ENCODE measurements at places on chromosomes 1 and 21.

GRCh38 chr1:162168261-162168660 lies 98.8 kb downstream of the NOS1AP start:
- DNase-seq: no peak

DNA sequence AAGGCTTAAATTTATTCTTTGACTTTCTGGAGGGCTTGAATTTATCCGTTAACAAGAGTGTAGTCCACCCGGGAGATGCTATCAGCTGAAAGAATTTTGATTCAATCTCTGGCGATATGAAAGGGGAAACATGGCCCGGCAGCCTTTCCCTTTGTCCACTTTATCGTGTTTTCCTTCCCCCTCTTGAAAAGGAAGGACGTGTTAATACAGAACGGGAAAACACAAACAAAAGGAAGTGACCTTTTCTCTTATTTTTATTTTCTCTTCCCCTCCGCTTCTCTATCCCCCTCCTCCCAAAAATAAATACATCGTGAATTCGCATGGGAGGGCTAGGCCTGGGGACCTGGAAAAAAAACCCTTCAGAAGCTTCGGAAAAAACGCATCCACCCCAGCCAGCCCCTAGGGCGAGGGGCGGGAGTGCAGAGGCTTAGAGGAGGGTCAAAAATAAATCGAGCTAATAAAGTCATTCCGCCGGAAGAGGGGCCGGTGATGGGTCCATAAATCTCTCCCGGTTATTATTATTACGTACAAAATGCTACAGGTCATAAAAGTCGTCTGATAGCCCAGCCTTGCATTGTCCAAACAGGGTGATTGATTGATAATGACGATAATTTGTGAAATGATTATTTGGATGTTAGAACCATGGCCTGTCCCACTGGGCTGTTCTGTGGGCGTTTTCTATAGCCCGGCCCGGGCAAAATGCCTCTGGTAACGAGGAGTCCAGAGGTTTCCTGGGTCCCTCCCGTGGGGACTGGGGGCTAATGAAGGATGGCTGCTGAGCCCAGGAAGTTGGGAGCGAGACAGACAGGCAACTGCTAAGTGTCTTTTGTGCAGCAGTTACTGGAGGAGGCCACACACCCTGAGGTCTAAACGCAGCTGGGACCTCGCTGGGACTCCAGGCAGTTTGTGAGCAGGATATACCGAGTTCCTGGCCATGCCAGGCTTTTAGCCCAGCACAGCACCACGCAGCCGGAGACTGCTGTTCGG lies 179.4 kb downstream of the PRDM16 start:
- DNase-seq: peak; percentile 61

- no peak for DNase-seq
These were observed 491.1 kb downstream of the BRINP3 start for GRCh38 chr1:189986516-189986915.

DNA sequence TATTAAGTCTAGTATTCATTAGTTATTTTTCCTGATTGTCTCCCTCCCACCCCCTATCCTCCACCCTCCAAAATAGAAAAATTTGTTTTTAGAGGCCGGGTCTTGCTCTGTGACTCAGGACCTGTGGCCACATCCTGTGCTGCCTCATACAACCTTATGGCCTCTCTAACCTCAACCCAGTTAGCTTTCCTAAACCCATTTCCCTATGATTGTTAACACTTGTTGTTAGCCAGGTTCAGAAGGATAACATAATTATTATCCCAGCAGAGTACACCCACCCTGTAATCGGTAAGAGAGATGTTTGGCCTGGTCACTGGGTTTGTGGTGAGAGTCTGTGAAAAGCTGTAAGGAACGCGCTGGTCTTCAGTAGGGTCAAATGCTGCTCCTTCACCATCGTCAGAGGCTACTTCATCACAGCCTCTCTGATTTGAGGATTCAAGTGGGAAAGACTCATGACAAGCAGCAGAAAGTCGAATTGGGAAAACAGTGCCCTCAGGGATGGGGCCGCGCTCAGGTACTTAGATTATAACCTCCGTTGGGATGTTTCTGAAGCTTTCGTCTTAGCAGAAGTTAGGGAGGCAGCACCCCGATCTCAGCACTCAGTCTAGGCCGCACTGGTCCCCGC lies 35.9 kb upstream of the HMGN1 start:
- no peak for DNase-seq

GRCh38 chr21:44732263-44732662 lies 20.9 kb upstream of the TSPEAR start:
- DNase-seq: no peak

- DNase-seq: no peak
These were observed 437.0 kb downstream of the LMO4 start for GRCh38 chr1:87765681-87766070.

- no peak for DNase-seq
These were observed 209.8 kb downstream of the TPR start for GRCh38 chr1:186165303-186165702.

DNA sequence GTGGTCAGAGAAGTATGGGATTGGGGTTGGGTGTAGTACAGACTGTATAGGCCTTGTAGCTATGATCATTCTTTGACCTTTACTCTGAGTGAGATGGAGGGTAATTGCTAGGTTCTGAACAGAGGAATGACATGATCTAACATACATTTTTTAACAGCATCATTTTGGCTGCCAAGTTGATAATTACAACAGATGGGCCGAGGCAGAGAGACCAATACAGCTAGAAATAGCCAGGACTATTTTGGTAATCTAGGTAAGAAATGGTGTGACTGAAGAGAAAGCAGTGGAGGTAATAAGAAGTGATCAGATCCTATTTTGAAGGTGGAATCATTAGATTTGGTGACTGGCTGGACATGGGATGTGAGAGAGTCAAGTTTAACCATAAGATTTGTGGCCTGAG lies 43.5 kb downstream of the RPAP2 start:
- no peak for DNase-seq

GRCh38 chr21:43938751-43939442 lies 73.2 kb upstream of the TRAPPC10 start:
- DNase-seq: peak; percentile 81

DNA sequence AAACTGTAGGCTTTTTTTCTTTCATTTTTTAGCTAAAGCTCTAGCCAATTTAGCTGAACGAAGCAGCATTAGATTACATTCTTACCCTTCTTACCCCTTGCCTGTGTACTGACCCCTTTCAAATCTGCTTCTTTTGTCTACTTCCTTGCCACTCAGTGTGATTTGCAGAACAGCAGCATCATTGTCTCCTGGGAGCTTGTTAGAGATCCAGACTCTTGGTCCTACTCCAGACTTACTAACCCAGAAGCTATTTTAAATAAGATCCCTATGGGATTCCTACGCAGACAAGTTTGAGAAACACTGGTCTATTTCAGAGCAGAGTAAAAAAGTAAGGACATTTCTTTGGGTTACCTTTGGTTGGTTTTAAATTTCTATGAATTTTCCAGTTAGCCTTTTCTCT lies 13.8 kb downstream of the LRRC39 start:
- peak; percentile 42 for DNase-seq

GRCh38 chr1:205570796-205571537 lies 60.8 kb downstream of the ELK4 start:
- DNase-seq: no peak

- DNase-seq: no peak
These were observed 17.3 kb upstream of the ADARB1 start for GRCh38 chr21:45056917-45057560.

DNA sequence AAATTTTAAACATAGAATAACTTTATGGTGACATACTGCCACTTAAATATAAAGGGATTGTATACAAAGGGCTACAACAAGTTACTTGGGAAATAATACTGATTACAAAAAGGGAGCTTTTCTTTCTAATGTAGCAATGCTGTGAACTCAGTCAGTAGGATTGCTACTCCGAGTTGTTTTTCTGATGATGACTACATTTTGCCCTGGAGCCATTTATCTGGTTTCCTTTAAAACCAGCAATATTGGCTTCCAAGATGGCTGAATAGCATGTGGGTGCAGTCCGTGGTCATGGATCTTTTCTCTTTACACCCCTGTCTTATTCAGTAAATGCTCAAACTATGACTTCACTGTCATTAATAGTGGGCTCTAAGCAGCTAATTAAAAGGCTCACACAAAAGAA lies 92.6 kb upstream of the NEK7 start:
- no peak for DNase-seq

DNA sequence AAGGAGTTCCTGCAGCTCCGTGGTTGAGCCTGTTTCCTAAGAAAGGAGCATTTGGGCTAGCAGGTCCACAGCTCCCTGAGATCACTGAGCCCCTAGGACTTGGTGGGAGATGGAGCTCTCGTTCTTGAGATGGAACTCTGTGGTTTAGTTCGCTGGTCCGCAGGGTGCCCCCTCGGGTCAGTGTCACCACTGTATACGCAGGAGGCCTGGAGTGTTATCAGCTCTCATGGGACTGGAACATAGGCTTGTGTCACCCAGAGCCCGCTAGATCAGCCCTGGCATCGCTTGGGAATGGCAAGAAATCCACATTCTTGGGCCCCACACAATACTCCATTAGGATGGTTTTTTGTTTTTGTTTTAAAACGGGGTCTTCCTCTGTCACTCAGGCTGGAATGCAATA lies 3.6 kb downstream of the SNAP47 start:
- no peak for DNase-seq

DNA sequence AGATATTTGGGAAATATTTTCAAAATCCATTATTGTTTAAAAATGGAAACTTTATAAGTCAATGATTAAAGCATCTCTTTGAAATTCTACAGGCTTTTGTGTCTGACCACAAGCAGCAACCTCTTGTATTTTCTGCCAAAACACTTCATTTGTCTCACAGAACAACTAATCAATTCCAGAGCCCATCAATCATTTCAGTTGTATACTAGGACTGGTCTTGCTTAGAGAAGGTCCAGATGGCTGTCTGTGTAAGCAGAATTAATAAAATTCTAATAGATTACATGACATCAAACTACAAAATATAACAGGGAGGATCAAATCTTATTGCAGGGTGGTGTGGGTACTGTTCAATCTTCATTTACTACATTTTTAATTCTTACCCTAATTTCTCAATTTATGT lies 76.4 kb downstream of the ACBD6 start:
- DNase-seq: no peak

GRCh38 chr1:170445096-170445495 lies 86.9 kb upstream of the GORAB start:
- no peak for DNase-seq

DNA sequence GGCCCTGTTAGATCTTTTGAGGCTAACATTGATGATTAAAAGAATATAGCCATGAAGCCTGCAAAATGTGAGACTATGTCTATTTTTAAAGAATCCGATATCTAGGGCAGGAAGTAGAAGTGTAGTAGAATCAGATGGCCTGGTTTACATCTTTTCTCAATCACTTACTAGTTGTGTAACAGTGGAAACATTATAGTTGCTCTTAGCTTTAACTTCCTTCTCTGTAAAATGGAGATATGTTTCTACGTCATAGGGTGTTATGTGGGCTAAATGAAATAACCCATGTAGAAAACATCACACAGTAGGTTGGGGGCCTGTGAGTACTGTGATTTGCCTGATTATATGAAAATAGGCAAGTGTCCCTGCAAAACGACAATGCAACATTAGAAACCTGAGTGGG lies 4.4 kb upstream of the IGFN1 start:
- DNase-seq: no peak

All from retina (tissue), 1 donor.